Activated T-helper 2 cell treated with anti-CD3 and anti-CD28 coated beads, Interferon-gamma antibody, Interleukin-2, Interleukin-4, amounts not matched to agents 10 μg/mL and 5 μg/mL and 100 μg/mL, durations not matched to agents 14 hours and 24 hours and 36 hours (primary cell): ENCODE measurements at places on chromosomes 12 and 14. TPM values are rescaled to one million over a fixed set of nuclear protein-coding genes. Genes with fewer than 3 reads are reported as not detected.

DNA sequence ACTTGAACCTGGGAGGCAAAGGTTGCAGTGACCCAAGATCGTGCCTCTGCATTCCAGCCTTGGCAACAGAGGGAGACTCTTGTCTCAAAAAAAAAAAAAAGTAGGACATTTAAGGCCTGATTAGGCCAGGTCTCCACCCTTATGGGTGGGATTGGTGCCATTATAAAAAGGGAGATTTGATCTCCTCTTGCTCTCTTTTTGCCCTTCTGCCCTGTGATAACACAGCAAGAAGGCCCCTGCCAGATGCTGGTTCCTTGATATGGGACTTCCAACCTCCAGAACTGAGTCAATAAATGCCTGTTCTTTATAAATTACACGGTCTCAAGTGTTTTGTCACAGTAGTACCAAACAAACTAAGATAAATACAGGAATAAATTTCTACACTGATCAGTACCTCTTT, 81.0 kb downstream of the C2CD5 start:
- no peak overlapping the region for H3K4me3 ChIP-seq
- peaks cover 12% of the 10 kb centered on the region for H3K36me3 ChIP-seq
- H3K4me1 ChIP-seq: no peaks in the 10 kb centered on the region
- DNase-seq: no peak

GRCh38 chr14:77495334-77495733, 3.3 kb downstream of the ISM2 start:
- no peaks in the 10 kb centered on the region for H3K36me3 ChIP-seq
- no peak for DNase-seq
- H3K4me3 ChIP-seq: no peak overlapping the region
- H3K4me1 ChIP-seq: peaks cover 3% of the 10 kb centered on the region
- peaks cover 31% of the 10 kb centered on the region for H3K27me3 ChIP-seq

DNA sequence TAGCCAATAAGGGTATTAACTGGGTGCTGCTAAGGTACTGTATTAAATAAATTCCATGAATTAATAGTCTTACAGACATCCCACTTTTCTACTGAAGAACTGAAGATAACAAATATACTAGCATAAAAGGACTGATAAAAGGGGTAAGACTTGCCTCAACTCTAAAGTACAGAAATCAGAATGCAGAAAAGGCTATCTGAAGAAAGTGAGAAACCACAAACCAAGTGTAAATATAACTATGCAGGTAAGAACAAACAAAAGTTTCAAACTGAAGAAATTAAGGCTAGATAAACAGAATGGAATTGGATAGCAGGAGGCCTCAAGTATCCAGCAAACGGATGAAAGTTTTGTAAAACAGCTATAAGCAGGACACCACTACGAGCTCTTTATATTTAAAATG, 29.5 kb downstream of the YAF2 start:
- no peak overlapping the region for H3K4me3 ChIP-seq
- DNase-seq: no peak
- peaks cover 8% of the 10 kb centered on the region for H3K4me1 ChIP-seq
- H3K27ac ChIP-seq: no peak overlapping the region
- no peaks in the 10 kb centered on the region for H3K27me3 ChIP-seq

DNA sequence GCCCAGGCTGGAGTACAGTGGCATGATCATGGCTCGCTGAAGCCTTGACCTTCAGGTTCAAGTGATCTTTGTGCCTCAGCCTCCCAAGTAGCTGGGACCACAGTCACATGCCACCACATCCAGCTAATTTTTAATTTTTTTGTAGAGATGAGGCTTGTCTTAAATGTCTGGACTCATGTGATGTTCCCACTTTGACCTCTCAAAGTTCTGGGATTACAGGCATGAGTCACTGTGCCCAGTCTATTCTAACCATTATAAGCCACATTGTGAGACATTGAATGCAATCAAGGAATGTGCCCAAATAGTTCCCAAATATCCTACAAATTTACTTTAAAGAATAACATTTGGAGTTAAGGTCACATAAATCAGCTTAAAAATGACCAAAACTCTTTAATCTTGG, 130.7 kb upstream of the ARID2 start:
- H3K36me3 ChIP-seq: no peaks in the 10 kb centered on the region
- H3K27me3 ChIP-seq: peaks cover 22% of the 10 kb centered on the region
- DNase-seq: no peak
- no peak overlapping the region for H3K4me3 ChIP-seq
- H3K27ac ChIP-seq: no peak overlapping the region
- no peaks in the 10 kb centered on the region for H3K4me1 ChIP-seq

DNA sequence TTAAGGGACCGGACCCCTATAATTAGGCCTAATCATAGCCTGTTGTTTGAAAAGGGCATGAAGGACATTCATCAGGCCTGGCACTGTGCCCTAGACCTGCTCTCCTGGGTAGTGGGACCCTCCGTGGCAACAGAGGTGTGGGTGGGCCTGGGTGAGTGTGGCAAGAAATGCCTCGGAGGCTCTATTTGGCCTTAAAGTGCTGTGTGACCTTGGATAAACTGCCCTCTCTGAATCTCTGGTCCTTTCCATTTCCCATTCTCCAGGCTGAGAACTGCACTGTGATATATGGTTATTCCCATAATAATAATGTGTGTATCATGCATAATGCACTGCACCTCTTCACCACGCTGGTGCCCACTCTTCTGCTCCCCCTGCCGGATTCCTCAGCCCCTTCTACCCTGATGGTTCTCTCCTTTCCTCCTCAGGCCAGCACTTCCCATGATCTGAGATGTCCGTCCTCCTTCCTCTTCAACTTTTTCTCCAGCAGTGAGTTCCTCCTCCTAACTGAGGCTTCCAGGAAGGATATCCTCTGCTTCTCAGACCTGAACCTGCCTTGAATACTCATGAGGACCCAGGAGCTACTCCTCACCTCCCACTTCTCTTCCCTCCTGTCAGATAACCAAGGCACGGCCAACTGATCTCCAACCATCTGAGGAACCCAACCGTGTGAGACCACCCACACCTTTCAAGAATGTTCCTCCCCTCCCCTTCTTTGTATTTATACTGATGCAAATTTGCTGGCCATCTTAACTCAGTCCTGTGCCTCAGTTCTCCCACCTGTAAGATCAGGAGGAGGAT, 111.0 kb upstream of the PZP start:
- no peak overlapping the region for H3K27ac ChIP-seq
- H3K27me3 ChIP-seq: no peaks in the 10 kb centered on the region
- H3K4me3 ChIP-seq: no peak overlapping the region
- no peaks in the 10 kb centered on the region for H3K36me3 ChIP-seq
- peaks cover 2% of the 10 kb centered on the region for H3K4me1 ChIP-seq

DNA sequence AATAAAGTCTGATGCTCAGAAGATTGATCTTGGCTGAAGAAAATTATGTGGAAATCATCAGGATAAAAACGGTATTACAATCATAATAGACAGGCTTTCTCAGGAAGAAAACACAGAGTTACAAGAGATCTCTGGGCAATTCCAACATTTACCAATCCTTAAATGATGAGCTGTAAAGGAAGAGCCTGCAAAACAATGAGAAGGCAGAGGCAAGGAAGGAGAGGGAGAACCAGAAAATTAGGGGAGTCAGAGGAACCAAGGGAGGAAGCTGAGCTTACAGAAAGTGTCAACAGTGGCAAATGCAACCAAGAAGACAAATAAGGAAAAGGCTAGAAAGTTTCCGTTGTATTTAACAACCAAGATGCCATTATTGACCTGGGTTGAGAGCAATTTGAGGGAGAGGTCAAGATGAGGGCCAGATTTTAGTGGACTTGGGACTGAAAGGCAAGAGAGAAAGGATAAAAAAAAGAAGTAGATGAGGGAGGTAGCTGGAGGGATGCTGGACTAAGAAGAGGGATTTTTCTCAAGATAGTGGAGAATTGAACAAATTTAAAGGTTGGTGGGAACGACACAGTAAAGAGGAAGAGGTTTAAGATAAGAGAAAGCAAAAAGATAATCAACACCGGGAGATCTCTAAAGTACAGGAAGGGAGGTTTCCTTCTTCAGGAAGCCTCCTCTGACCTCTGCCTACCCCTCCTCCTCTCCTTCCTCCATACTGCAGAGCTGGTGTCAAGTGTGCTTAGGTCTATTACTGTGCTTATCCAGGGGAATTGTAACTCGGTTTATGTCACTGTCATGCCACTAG, 116.9 kb downstream of the DUSP6 start:
- H3K27me3 ChIP-seq: no peaks in the 10 kb centered on the region
- H3K4me3 ChIP-seq: peak overlapping the region; percentile 40
- H3K4me1 ChIP-seq: peaks cover 85% of the 10 kb centered on the region
- no peak for DNase-seq
- H3K27ac ChIP-seq: peak overlapping the region; percentile 91

- H3K4me3 ChIP-seq: no peak overlapping the region
- H3K27me3 ChIP-seq: peaks cover 17% of the 10 kb centered on the region
- no peak for DNase-seq
- peaks cover 6% of the 10 kb centered on the region for H3K36me3 ChIP-seq
Observed at GRCh38 chr14:65826946-65827345, 414.4 kb downstream of the FUT8 start.

- no peaks in the 10 kb centered on the region for H3K36me3 ChIP-seq
- H3K27me3 ChIP-seq: peaks cover 2% of the 10 kb centered on the region
Observed at GRCh38 chr12:131677699-131678098, 33.2 kb upstream of the SFSWAP start.

- no peaks in the 10 kb centered on the region for H3K27me3 ChIP-seq
- H3K4me3 ChIP-seq: no peak overlapping the region
- DNase-seq: no peak
Observed at GRCh38 chr14:88630565-88630964, 67.7 kb downstream of the ZC3H14 start.

Gene C12orf54
- total RNA-seq: not detected in 2 replicates

Gene B4GALNT1
- total RNA-seq: 10.8 and 11.3 TPM in 2 replicates

Gene PRKD1
- total RNA-seq: not detected in 2 replicates
